ENCODE measurements at places on chromosomes 13 and 19. TPM values are rescaled to one million over a fixed set of nuclear protein-coding genes. Genes with fewer than 3 reads are reported as not detected.
A peak's percentile ranks its signal among the peaks of the same experiment; 100 is the strongest.

DNA sequence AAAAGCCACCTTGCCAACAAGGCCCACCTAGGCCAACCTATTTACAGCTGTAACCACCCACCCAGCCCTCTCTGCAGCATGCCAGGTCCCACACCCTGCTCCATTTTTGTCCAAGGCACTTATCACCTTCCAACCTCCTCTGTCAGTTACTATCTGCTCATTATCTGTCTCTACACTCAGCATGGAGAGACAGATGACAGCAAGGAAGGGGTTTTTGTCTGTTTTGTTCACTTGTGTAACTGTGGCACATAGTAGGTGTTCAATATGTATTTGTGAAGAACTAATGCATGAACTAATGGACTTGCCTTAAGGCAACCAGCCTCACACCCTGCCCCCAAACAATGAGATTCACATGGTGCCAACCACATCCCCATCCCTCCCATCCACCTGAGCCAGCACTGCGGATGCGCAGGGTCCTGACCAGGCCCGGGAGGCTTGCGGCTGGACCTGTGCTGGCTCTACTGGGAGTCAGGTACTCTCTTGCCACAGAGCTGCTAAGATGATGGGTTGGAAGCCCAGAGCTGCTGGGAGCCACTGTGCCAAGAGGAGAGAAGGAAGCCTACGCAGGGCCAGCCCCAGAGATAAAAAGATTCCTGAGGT lies 17.3 kb downstream of the DEDD2 start:
- no peak for DNase-seq

- no peak for DNase-seq
Observed at GRCh38 chr13:112143753-112144615, 77.0 kb downstream of the SOX1 start.

- DNase-seq = no peak
Observed at GRCh38 chr13:49597043-49597641, 11.8 kb upstream of the RCBTB1 start.

GRCh38 chr13:21478881-21479808 lies 20.0 kb upstream of the ZDHHC20 start:
- DNase-seq = no peak

DNA sequence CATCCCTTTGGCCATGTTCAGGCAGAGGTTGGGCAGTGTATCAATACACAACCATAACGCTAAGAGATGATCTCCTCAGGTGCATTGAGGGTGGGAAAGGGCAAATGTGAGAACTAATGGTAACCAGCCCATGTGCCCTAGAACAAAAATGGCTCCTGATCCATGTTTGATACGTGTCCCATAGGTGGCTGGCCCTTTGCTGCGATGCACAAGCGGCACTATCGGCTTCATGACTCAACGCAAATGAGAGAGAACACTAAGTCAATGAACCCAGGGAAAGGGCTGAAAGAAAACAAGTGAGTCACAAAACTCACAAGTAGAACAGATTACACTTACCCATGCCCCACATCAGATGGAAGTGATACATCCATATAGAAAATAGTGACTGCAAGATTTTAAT lies 201.7 kb downstream of the ABCC4 start:
- DNase-seq = no peak

DNA sequence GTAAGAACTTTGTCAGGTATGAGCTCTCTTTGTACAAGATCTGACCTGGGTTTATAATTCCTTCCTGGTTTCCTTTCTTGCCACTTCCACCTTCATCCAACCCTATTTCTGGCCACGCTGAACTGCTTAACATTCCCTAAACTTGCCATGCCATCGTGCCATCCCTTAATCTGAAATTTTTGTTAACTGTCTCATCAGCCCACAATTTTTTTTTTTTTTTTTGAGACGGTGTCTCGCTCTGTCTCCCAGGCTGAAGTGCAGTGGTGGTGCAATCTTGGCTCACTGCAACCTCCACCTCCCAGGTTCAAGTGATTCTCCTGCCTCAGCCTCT lies 144.6 kb downstream of the GGACT start:
- no peak for DNase-seq

DNA sequence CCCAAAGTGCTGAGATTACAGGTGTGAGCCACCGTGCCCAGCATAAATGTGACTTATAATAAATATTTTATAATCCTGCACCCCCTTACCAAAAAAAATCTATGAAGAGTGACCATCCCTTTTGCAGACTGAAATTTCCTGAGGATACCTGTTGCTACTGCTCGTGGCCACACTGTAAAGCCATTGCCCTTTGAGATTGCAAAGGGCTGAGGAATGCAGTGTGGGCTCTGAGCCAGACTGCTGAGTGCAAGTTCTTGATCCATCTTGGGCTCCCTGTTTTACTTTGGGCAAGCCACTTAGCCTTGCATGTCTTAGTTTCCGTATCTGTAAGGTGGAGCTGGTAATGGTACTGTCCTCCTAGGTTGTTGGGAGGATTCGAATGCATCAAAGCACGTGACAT lies 23.4 kb downstream of the SIPA1L3 start:
- no peak for DNase-seq

DNA sequence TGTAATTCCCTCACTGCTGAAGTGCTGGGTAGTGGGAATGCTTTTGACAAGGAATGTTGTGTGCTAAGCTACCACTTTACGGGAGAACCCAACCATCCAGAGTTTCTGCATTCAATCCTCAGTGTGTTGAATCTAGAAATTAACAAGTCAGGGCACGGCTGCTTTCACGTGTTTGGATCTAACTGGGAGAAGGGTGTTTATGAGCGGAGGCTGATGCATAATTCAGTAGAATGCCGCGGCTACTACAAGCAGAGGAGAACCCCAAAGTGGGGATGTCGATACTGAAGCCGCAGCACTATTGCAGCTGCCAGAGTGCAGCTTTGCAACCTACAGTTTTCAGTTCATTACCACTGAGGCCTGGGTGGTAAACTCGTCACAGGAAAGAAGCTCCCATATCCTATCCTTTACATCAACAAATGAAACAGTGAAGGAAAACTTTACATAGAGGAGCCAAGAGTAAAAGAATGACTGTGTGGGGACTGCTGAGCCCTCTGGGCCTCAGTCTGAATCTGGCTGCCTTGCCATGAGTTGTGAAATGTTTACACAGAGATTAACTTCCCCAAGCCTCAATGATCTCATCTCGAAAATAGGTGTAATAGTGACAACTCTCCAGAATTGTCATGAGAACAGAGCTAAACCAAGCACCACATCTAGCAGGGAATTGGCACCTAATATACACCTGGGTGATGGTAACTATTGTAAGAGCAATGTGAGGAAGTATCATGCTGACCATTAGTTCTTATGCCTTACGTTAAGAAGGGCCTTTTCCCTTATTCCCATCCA lies 531.7 kb downstream of the MYO16 start:
- DNase-seq = no peak

- DNase-seq = peak; percentile 81
Observed at GRCh38 chr19:14091081-14091812, 696 bp upstream of the SAMD1 start.

GRCh38 chr19:14595558-14595957 lies 12.7 kb downstream of the CLEC17A start:
- no peak for DNase-seq

DNA sequence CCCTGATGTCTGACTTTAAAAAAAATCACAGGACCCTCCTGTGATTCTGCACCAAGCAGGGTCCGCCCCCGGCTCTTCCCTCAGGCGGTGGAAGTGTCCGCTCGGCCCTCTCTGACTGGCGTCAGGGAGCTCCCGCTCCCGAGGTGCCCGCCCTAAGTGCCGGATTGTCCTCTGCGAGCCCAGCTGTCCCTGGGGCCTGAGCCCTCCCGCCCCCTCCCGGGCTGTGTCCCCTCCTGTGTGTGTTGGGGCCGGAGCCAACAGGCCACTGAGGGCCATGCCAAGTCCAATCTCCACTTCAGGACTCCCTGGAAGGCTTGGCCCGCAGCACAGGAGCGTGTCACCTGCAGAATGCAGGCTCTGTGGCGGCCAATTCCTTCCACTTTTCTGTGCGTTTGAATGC lies 25.4 kb downstream of the MAP2K2 start:
- DNase-seq = no peak

DNA sequence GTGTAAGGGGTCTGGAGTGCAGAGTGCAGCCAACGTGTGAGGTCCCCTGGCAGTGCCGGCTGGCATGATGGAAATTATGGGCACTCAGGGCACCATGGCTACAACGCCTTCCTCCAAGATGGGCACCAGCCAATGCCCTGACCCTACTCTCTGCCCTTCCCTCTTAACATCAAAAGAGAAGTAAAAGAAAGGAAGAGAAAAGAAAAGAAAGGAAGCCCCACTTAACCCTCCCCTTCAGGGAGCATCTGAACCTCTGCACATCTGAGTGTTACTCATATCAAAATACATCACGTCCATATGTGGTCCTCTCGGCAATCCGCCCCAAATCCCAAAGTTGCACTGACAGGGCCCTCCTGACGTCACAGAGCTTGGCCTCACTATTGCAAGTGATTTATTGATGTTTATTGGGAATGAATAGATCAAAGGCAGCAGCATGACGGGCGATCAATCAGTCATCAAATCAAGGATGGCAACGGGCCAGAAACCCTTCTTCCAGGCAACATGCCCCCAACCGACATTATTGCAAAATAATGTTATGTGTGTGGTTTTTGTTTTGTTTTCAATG lies 1.3 kb downstream of the TSHZ3 start:
- DNase-seq = no peak

DNA sequence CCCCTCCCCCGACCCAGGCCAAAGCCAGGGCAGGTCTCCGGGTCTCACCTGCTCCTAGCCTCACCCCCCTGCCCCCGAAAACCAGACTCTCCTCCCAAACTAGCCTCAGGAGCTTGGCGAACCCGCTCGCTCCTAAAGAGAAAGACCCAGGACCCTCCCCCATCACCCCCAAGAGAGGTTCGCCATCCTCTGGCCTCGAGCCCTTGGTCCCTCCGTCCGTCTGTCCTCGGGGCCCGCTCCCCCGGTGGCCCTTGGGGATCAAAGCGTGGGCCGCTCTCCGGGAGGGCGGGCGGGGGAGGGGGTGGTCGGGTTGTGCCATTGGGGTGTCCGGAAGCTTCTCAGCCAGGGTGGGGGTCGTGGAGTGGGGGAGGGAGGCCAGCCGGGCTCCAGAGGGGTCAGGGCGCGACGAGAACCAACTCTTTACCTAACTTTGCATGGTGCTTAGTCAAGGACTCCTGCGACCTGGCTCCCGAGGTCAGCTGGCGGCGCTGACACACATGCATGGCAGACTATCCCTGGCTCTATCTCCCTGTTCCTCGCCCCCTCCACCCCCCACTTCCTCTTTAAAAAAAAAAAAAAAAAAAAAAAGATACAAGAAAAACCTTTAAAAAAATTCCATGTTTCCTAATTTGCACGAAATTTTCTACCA lies 15.6 kb downstream of the SMIM24 start:
- no peak for DNase-seq

- DNase-seq = no peak
Observed at GRCh38 chr19:46722421-46723022, 5.6 kb upstream of the PRKD2 start.

DNA sequence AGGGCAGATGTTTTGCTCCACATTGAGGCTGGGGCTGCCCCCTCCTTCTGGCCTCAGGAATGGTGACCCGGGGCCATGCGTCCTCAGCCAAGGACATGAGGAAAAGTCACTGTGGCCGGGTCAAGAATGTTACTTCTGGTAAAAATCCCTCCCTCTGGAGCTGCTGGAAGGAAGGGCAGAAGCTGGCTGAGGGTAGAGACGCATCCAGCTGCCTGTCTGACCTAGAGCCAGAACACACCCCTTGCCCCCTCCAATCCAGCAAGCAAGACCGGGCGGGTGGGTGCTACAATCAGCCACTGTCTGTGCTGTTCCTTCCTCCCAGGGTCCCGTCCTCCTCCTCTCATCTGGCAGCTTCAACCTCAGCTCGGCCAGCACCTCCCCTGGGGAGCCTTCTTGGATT lies 59.0 kb downstream of the PTPRS start:
- no peak for DNase-seq

DNA sequence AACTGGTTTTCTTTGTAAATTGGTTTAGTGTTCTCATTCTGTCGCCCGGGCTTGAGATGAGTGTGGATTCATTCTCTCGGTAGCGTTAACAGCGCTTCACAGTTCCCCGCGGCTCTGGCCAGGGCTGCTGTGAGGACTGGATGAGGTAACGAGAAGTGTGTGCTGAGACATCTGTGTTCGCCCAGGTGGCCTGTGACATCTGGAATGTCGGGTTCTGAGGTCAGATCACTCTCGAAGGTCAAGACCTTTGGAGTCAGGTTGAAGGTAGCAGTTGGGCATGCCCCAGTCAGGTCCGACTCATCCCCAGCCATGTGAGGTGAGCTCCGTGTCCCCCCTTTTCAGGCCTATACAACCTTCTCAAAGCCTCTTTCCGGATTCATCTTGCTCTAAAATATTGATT lies 13.4 kb upstream of the TUBGCP3 start:
- DNase-seq = no peak

Gene GPR18
- 16.9 TPM for total RNA-seq

Gene OSCAR
- 0.38 TPM for total RNA-seq

Gene ARRDC5
- 0.12 TPM for total RNA-seq

Gene C19orf12
- 32.3 TPM for total RNA-seq

Gene CFAP97D2
- not detected for total RNA-seq

Gene STXBP2
- total RNA-seq = 73.5 TPM

Gene ICAM5
- 0.95 TPM for total RNA-seq

Gene KLK3
- not detected for total RNA-seq

Gene TMEM91
- total RNA-seq = 4.0 TPM

Gene LGALS14
- total RNA-seq = 0.70 TPM

Gene ZNF490
- 7.7 TPM for total RNA-seq

Gene ZSWIM9
- 7.3 TPM for total RNA-seq

Data from activated naive CD8-positive, alpha-beta T cell treated with anti-CD3 and anti-CD28 coated beads for 36 hours (primary cell).